ENCODE measurements at places on chromosomes 12 and 14.

GRCh38 chr12:81472934-81473333, 286.2 kb downstream of the PPFIA2 start:
- no peak for DNase-seq

GRCh38 chr12:53592426-53592825, 33.8 kb downstream of the ATF7 start:
- no peak for DNase-seq

GRCh38 chr14:90483571-90483974, 86.7 kb downstream of the CALM1 start:
- no peak for DNase-seq

DNA sequence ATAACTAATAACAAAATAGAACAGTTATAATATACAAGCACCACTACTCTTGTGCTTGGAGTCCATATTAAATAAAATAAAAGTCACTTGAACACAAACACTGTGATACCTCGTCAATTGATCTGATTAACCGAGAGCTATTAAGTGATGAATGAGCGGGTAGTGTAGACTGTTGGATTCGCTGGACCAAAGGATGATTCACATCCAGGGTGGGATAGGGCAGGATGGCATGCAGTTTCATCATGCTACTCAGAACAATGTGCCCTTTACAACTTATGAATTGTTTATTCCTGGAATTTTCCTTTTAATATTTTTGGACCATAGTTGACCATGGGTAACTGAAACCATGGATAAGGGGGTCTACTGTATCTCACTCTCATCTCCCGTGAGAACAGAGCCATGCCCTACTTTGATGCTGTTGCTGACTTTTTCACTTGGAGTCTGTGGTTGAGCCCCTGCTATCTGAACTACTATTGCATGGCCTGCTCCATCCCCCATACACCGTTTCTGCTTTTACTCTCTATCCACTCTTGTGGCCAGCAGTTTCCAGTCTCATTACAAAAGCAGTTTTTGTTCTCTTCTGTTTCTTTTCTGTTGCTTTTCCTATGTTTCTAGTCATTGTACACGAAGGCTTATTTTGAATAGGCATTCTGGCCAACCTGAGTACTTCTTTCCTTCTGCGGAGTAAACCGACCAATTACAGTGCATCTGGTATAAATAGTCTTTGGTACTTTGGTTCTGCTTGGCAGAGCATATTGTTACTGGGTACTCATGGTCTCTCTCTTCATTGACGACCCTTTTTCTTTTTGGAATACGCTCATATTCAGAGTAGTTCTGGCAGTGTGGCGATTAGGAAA, 12.2 kb downstream of the TMTC2 start:
- no peak for DNase-seq

DNA sequence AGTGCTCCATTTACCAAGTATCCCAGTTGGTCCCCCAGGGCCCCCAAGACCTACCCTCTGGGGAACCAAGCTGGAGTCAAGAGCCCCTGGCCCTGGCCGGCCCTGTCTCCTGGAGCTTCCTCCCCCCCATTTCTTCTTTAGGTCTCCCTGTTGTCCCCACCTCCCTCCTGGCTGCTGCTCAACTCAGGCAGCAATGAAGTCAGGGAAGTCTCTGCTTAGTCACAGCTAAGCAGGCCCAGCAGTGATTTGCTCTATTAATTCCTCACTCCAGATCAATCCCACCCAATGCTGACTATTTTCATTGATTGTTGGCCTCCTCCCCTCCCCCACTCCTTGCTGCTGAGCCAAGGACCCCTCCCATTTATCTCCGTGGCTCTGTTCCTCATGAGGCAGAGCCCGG, 28.3 kb downstream of the VSX2 start:
- no peak for DNase-seq

DNA sequence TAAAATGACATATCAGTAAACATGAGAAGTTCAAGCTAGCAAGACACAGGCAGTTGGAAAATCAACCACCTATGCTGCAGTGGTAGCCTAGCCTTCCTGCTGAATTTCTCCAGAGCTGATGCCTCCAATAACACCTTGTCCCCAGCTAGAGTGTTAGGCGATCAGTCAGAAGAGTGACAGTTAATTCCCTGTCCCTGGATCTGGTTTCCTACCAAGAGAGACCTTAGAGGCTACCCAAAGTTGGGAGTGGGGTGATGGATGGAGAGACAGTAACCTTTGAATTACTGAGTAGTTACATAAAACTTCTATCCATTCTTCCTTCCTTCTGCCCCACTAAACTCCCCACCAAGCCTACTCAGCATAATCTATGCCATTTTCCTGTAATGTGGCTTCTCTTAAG, 1.9 kb upstream of the ANO2 start:
- no peak for DNase-seq

DNA sequence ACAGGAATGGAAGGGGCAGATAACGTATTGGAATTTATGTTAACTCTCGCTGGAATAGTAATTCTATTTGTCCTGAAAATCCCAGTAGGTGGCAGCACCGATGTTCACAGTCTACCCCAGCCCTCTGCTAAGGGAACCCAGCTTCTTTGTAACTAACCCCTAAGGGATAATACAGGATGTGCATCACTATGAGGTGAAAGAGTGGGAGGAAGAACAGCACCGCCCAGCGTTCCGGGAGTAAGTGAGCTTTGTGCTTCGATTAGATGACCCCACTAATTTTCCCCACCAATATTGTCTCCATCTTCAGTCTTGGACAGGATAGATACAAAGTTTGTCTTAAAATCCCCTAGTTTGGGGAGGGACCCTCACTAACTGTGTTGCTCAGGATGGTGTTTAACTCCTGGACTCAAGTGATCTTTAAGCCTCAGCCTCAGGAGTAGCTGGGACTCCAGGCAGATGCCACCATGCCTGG, 2.7 kb downstream of the SLC2A3 start:
- peak; percentile 89 for DNase-seq

DNA sequence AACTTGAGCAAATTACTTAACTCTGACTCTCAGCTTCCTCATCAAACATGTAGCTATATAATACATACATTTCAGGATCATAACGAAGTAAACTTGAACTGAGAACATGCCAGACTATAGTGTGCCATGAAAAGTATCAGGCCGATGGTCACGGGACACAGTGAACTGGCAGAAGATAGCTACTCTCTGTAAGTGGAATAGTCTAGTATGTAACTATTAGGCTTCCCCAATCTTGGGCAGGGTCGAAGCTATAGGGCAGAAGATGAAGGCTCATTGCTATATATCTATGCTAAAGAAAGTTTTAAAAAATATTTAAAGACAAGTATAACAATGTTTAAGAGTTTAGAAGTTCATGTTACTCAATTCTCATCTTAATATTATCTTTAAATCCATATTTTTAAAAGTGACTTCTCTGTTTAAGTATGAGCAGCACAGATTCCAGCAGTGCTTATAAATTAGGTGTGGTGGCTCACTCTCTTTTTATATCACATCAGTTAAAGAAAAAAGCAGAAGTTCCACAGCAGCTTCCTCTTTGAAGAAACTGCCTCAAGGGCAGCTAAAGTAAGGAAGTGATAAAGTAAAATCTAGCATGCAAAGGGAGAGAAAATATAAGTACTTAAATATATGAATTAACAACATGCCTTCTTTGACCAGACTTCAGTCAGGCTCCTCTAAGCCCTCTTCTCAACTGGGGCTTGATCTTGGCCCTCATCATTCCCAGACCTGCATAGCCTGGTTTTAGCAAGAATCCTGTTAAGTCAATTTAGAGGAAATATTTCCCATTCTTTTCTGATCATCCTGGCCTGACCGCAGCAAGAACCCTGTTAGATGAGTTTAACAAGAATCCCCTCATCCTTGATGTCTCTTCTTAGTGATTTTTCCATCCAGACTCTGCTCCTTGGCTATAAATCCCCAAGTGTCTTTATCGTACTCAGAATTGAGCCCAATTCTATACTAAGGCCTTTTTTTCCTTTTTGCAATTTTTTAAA, 8.4 kb upstream of the GLIPR1 start:
- no peak for DNase-seq

GRCh38 chr14:101969481-101969880, 5.1 kb downstream of the DYNC1H1 start:
- DNase-seq = no peak

- no peak for DNase-seq
These were observed 50.7 kb downstream of the A2M start for GRCh38 chr12:9064815-9065606.

DNA sequence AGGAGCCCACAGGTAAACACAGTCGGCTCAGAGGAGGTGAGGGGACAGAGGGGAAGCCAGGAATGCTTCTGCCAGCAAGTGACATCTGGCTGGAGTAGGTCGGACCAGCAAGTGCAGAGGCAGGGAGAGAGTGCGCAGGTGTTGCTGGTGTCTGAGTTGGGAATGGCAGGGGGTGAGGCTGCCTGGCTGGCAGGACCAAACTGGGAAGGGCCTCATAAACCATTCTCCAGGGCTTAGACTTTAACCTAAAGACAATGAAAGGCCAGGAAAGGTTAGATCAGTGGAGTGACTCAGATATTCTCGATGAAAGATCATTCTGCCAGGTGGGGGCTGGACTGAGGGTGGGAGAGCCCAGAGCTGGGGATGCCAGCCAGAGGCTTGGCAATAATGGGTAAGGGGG, 66.4 kb downstream of the ITPK1 start:
- DNase-seq = no peak

DNA sequence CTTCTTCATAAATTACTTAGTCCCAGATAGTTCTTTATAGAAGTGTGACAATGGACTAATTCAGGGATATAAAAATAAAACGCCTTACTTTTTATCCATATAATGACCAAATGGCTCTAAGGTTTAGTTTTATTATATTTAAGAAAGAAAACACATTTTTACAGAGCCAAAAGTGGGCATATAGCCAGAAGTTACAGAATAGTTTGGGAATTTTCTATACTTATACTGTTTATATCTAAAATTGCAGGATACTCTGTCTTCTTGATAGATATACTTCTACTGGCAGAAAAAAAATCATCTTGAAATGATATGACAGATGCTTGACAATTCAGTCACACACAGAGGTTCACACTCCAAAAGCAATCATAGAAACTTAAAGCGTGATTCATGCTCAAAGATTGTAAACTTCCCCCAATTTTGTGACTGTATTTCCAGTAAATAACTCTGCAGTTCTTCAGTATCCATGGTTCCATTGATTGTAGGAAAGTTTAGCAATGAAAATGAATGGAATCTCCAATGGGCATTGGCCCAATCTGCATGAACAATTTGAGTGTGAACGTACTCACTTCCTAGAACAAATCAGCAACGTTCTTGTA, 307.8 kb downstream of the NOVA1 start:
- DNase-seq = no peak

DNA sequence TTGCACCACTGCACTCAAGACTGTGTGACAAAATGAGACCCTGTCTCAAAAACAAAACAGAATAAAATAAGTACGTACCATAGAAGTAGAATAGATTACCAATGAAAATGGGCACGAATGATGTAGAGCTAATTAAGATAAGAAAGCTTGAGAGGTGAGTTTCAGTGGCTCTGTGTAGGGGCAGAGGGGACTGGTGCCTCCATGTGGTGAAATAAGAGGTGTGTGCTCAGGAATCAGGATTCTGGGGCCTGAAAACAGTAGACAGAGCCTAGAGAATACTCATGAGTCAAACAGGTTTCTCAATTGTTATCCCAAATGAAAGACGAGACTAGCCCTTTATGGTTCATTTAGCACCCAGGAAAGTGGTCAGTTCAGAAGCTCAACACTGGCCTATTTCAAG, 1145.1 kb downstream of the FLRT2 start:
- DNase-seq = no peak

DNA sequence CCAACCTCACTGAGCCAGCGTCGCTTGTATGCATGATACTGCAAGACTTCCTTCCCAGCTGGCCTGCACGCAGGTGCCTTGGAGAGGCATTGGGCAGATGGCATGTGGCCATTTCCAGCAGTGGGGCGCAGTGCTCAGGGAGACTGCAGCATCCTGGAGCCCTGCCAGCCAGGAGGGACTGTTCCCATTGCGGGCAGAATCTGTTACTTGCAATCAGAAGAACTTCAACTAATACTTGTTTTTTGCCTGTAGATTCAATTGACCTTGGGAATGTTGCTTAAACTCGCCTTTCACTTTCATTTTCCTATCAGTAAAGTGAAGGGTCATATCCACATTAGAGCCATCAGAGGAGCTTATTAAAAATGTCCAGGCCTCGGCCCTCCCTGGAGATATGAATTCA, 29.8 kb downstream of the ANKRD9 start:
- no peak for DNase-seq

DNA sequence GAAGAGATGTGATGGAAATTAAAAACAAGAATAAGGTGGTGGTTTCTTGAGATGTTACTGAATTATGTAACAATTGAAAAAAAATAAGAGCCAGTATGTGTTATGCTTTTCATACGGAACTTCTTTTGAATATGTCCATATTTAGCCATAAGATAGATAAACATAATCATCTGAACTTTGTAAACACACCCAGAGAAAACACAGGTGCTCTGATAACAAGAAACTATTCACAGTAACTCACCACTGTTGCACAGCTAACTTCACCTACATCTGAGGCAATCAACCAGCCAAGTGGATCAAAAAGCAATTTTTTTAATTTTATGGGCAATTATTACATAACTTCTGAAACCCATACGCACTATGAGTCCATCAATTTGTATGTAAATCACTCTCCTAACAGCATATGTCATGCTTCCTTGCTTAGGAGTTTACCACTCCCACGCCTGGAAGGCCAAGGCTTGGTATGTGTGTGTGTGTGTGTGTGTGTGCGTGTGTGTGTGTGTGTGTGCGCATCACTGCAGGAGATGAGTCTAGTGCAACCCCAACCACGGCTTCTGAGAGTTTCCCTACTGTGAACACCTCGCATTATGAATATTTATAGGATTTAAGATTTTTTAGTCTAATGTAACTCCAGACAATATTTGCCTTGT, 443.4 kb downstream of the BCAT1 start:
- DNase-seq = no peak

GRCh38 chr12:8584004-8584403, 28.7 kb downstream of the AICDA start:
- DNase-seq = no peak

GRCh38 chr14:101781240-101782061, 19.9 kb downstream of the PPP2R5C start:
- no peak for DNase-seq

- DNase-seq = no peak
These were observed 753 bp downstream of the RPH3A start for GRCh38 chr12:112792301-112792700.

GRCh38 chr12:32820376-32820931, 64.8 kb upstream of the YARS2 start:
- no peak for DNase-seq

DNA sequence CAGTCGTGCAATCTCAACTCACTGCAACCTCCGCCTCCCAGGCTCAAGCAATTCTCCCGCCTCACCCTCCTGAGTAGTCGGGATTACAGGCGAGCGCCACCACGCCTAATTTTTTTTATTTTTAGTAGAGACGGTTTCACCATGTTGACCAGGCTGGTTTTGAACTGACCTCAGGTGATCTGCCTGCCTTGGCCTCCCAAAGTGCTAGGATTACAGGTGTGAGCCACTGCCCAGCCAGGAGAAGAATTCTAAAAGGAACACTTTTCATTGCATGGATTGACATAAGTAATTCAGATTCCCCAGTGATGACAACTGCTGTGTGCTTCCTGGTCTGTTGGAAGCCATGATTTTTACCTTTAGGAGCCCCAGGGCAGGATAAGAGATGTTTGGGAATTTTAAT, 22.1 kb downstream of the DMAC2L start:
- DNase-seq = no peak

All from activated CD4-positive, alpha-beta T cell treated with anti-CD3 and anti-CD28 coated beads, Interleukin-2, Interleukin-4, amounts not matched to agents 100 ng/mL and 50 ng/mL, durations not matched to agents 16 hours and 8 hours (primary cell).